ENCODE measurements at places on chromosomes 12 and 14. TPM values are rescaled to one million over a fixed set of nuclear protein-coding genes. Genes with fewer than 3 reads are reported as not detected.

GRCh38 chr12:57086493-57087009 lies 2.4 kb upstream of the NAB2 start:
- peak; percentile 89 for DNase-seq

The GZMB gene
- total RNA-seq, result 3.0 TPM

The TRIM9 gene
- 7.9 TPM for total RNA-seq

DNA sequence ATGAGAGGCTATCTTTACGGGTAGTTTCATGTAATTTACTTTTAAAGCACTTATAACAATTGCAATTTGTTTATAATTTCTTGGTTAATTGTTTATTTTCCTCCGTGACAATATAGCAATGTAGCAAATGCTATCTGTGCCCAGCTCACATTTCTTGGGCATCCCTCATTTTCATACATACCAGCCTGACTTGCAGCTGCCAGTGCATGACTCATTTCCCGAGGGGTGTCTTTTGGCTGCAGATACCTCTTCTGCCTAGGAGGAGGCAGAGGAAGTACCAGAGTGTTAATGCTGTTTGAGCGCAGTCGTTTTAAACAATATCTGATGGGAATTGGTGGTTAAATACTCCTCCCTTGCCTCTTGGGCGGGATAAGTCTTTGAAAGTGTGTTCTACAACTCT lies 104.2 kb upstream of the ABCD2 start:
- no peak for DNase-seq

The AP4S1 gene
- total RNA-seq, result 10.1 TPM

DNA sequence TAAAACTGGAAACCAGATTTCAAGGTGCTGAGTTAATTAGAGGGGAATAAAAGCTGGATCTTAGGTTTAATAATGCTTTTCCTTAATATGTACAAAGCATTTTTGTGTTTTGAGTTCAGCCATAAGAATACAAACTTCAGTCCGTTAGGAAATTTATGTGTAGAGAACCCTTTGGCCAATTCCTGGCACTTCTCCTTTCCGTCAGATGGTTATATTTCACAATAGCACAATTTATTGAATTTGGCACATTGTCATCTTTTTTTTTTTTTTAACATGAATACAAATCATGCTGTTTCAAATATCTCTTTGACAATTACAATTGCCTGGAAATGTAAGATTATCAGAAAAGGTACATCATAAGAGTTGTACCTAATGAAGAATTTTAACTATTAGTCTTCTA lies 56.2 kb upstream of the DDHD1 start:
- DNase-seq, result no peak

GRCh38 chr14:104156142-104156541 lies 17.8 kb downstream of the KIF26A start:
- no peak for DNase-seq

The KCNH3 gene
- total RNA-seq, result 1.7 TPM

Measured in aorta (tissue), 5 donors.